Amygdala (tissue), 56 donors: ENCODE measurements at places on chromosomes 11 and 22.

GRCh38 chr22:20514658-20515406 lies 7.4 kb downstream of the MED15 start:
- no peak for DNase-seq

DNA sequence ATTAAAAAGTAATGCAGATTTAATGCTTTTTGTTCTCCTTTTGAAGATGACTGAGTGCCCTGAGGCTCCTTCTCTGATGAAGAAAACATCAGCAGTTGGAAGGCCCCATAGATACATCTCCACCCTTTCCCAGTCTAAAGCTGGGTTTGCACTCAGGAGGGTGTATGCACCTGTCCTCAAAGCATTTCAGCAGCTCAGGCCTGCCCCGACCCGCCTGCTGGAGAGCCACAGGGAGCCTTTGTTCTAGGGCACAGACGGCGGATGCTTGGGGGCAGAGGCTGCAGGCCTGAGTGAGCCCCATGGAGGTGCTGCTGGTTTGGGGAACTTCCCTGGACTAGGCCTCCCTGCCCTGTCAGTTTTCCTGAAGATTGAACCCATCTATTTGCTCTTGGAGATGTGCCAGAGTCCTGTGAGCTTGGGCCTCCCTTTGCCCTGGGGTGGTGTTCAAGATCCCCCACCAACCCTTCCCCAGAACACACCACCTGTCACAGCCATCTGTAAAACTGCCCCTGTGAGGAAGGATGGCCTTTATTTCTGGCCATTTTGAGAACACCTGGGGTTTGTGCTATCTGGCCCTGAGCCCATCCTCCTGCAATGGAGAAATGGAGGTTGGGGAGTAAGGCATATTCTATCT lies 160.0 kb downstream of the NAV2 start:
- no peak for DNase-seq

- no peak for DNase-seq
These were observed 12.3 kb downstream of the BACE1 start for GRCh38 chr11:117303646-117304315.

DNA sequence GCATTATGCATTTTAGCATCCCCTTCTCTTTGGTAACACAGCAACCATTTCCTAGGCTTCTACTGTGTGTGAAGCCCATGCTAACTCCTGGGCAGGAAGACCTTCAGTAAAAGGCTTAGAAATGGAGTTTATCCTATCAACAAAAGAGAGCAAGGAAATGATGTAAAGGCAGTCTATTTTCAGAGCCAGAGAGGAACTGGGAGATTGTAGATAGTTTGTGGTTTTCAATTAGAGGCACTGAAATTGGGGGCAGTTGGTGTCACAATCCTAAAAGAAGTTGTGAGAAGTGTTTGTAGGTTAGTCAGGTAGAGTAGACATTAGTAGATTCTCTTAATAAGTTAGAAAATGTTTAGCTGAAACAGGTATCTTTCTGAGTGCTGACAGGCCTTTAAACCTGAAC lies 7.1 kb downstream of the ACAD8 start:
- no peak for DNase-seq

- no peak for DNase-seq
These were observed 3.6 kb upstream of the HSD17B12 start for GRCh38 chr11:43676933-43677332.

DNA sequence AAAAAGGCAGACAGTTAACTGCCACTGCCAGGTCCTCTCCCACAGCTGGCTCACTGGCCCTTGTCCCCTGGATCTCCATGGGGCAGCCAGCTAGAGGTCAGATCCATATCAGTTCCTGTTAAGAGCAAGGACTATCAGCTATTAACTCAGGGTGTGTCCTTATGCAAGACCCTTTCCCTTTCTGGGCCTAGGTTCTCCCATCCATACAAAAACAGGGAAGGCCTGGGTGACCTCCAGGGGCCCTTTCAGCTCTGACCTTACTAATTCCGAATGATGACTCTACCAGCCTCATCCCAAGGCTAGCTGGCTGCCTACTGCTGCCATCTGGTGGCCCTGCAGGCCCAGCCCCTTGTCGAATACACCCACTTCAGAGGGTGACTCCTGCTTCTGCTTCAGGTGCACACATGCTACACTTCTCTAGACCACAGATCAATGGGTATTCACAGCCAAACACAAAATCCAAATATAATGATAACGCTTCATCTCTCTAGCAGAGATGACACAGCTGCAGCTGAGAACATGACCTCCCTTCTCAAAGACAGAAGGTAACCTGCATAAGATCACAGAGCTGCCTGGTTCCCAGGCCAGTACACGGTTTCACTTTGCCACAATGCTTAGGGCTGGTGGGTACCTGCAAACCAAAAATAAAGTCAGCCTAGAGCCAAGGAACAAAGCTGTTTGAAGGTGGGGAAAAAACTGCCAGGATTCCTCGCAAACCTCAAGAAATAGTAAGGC lies 34.1 kb downstream of the SERGEF start:
- peak; percentile 29 for DNase-seq

GRCh38 chr11:133347988-133348387 lies 184.3 kb downstream of the OPCML start:
- DNase-seq = no peak

- DNase-seq = no peak
These were observed 29.9 kb downstream of the NADSYN1 start for GRCh38 chr11:71482746-71483364.

DNA sequence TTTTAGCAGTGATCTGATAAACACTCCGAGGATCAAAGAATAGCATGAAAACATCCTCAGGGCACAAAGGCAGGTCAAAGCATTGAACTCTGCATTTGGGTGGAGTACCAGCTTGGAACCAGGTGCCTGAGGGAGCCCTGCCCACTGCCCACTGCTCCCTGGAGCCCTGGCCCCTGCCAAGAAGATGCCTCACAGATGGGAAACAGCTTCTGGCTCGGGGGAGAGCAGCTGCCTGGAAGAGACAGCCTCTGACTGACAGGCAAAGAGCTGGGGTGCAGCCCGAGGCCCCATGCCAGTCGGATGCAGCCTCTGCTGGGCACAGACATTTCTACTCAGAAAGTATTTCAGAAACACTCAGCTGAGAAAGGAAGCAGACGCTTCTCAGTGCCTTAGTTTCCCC lies 13.2 kb downstream of the LMO1 start:
- no peak for DNase-seq

DNA sequence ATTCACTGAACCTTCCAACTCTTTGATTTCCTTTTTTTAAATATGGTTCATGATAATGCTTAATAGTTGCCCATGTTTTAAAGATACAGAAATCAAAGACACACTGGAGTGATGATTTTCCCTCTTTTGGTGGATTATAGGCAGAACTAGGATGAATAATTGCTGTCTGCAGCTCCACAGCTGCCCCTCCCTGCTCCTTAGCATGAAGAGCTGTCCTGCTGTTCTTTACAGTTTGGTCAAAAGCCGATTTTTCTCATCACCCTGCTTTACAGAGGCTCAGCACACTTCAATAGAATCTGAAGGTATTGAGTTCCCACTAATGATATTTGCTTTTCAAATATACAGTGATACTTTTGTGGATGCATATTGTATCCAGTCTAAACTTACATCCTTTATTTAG lies 202.6 kb downstream of the AASDHPPT start:
- no peak for DNase-seq

GRCh38 chr11:34395916-34396550 lies 38.2 kb upstream of the ABTB2 start:
- no peak for DNase-seq

DNA sequence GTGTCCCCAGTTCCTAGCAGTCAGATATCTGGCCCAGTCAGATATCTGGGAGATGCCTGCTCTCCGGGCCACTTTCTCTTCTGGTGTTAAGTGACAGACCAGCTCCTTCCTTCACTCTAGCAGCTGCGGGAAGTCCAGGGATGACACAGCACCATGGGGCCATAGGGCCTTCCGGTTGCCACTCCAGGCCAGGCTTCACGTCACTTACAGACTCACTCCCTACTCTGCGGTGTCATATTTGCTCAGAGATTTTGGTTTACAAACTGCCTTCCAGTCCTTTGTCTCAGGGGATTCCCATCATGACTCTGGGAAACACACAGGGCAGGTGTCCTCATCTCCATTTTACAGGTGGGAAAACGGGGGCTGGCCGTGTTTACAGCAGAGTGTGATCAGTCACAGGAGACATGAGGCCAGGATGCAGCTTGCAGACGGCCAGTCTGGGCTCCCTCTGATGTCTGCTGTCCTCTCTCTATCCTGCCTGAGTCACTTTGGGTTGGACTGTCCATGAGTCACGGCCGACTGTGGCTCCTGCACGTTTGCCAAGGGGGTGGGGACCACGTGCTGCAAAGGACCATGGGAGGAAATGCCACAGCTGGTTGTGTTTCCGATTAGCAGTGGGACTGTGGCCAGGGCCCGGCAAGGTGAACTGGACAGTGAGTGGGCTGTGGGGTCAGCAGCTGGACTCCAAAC lies 8.2 kb upstream of the TBC1D22A start:
- no peak for DNase-seq

- no peak for DNase-seq
These were observed 2.2 kb downstream of the HTR3A start for GRCh38 chr11:113977071-113977490.

DNA sequence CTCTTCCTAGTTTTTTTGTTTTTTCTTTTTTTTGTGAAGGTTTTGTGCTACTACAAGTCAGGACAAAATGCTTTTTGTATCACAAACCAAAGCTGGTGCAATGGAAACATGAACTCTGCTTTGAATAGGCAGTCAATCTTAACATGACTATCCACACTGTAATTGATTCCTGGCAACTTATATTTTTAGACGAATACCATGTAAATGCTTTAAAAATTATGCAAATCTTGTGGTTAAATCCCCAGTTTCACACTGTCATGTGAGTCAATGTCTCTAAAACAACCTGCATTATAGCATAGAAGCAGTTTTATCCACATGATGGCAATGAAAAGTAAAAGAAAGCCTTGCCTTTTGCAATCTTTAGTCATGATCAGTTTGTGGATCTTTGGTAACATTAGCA lies 8.9 kb downstream of the TRPC6 start:
- no peak for DNase-seq

DNA sequence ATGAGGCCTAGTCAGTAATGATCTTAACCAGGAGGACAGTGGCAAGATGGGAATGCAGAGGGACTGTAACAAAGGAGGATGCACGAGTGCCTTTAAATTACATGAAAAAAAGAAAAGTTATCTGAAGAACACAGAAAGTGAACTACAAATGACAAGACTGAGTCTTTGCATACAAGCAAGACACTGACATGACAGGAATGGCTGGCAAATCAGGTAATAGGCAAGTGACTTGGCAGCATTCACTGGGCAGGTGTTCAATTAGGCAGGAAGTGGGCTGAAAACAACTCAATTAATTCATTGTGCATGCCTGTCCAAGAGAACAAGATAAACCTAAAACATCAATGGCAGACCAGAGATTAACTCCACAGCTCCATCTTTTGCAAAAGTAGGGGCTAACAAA lies 24.0 kb downstream of the SMCO4 start:
- DNase-seq = no peak

GRCh38 chr11:75383246-75383645 lies 16.1 kb upstream of the RPS3 start:
- no peak for DNase-seq

DNA sequence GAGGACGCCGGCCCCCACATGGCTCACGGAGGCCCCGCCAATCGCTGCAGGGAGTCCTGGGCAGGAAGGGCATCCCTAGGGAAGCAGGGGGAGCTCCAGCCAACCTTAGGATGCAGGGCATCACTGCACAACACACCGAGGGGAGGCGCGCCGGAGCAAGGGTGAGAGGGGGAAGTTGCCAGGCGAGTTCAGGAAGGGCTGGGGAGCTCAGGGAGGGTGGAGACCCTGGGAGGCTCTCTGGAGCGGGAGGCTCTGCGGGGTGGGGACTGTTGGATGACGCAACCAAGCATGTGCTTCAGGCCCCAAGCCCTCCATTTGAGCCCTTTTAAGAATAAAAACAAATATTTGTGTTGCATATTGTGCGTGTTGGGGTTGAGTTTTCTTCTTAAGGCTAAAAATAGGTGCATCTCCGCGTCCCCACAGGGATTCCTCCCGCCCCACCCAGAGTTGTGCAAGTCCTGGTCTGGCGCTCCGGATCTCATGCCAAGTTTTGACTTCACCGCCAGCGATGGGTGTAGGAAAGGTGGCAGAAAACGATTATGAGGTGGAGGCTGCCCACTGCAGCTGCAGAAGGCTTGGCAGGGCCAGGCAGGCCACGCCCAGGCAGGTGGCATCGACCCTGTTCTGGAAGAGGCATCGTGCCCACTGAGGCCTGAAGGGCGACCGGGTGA lies 65.2 kb downstream of the WNT7B start:
- DNase-seq = no peak

- no peak for DNase-seq
These were observed 20.2 kb upstream of the RCN1 start for GRCh38 chr11:32070692-32071091.

- no peak for DNase-seq
These were observed 105.2 kb upstream of the OR5AK2 start for GRCh38 chr11:56883371-56883987.

DNA sequence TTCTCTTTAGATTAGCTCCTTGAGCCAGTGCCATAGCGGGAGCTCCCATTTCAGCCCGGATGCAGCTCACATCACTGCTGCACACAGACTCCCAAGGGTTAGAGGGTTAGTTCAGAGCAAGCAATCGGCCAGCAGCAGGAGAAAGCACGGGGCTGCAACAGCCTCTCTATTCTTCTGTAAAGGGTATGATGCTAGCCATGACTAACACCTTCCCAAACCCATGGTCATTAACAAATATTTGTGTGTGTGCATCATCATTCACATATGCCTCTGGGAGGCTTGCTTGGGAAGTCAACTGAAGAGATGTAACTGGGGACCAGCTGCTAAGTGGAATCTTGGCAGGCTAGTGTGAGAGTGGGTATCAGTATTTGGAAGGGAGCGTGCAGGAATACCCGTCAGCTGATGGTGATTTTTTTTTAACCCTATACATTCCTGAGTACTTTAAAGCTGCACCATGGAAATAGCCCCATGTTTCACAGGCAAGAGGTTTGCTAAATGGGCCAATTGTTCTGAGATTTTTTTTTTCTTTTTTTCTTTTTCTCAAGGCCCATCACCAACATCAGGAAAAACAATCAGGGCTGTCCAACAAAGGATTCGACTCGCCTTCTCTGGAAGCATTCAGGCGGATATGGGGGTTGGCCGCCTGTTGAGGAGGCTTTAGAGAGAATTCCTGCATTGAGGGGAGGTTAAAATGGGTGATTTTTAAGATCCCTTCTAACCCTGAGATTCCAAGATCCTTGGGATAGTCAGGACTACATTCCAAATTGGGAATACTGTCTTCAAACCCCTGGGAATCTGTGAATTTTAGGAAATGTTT lies 33.2 kb upstream of the CCDC89 start:
- no peak for DNase-seq

DNA sequence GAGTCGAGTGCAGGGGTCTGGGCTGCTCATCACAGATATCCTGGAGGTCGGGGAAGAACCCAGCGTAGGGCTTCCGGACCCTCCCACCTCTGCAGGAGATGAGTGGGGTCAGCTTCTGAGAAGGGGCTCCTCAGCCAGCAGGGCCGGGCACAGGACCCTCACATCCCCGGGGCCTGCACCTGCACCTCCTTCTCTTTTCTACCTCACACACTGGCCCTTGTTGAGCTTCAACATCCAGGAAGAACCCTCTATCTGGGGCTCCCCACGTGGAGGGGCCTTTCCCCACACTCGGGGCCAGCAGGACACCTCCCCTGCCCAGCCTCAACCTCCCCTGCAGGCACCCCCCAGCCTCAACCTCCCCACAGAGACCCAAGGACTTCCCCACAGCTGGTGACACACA lies 299.4 kb downstream of the CTTN start:
- DNase-seq = no peak
